ENCODE measurements at places on chromosomes 1 and 21.

DNA sequence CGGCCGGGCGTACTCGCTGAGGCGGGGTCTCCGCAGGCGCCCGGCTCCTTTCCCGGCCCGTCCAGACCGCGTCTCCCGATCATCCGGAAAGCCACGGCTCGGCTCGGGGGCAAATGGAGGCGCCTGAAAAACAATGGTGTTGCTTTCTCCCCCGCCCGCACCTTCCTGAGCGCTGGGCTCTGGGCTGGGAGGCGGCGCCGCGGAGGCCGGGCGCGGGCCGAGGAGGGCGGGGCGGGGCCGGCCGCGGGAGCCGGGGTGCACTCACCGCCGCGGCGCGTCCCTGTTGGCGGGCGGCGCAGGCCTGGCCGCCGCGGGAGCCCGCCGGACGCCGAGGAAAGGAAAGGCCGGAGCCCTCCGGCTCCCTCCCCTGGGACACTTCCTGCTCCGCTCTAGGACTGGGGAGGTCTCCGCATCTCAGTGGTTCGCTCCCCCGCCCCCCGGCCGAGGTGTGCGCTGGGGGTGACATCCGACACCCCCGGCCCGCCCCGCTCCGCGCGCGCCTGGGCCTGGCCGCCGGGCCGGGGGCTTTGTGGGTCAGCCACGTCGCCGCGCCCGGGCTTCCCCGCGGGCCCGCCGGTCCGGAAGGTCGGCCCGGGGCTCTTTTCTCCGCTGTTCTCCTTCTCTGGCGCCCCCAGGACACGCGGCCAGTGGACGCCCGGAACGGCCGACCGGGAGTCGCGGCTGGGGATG lies at the start of gene ZNF496:
Gene ZNF496 (minus strand): TSS at position 343 of the 690 bp plus-strand sequence. CDS start 2,289 bp downstream, outside the sequence.
- peak; percentile 79 for DNase-seq

DNA sequence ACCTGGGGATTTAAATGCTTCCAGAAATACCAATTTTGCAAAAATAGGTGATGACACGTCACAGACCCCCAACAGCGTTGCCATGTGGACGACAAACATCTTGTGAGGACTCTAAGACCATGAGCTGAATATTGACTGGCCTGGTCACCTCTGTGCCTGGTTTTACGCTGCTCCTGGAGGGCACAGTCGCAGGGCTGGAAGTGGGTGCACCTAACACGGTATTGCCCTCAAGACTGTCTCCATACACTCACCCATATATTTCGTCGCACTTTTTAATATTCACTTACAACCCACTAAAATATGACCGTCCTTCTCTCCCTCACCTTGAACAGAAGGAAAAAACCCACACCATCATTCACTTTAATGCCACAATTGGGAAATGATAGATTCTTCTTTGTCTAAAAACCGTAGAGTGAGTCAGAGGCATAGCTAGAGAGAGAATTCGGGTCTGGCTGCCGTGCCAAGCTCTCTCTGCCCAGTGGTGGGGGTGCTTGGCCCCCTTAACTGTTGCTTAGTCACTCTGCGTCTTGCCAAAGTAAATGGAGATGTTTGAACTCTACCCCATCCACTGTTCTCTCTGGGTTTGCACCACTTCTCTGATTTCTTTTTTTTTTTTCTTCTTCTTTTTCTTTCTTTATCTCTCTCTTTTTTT lies 40.8 kb upstream of the UTS2 start:
- no peak for DNase-seq

GRCh38 chr1:3722846-3723245 lies 29.4 kb upstream of the CCDC27 start:
- DNase-seq: no peak

DNA sequence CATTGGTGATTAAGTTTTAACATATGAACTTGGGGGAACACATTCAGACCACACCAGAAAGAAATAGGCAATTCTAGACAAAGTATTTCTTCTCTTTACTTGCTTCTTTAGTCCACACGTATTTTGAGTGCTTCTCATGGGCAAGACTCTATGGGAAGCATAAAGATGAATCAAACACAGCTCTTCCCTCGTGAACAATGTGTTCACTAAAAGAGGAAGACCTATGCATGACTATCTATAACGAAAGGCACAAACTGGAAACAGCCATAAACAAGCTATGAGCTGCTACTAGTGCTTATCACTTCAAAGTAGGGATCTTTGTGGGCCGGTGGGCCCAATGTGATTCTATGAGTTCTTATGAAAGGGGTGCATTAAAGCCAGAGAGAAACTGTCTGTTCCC lies 53.0 kb upstream of the PRDX6 start:
- no peak for DNase-seq

DNA sequence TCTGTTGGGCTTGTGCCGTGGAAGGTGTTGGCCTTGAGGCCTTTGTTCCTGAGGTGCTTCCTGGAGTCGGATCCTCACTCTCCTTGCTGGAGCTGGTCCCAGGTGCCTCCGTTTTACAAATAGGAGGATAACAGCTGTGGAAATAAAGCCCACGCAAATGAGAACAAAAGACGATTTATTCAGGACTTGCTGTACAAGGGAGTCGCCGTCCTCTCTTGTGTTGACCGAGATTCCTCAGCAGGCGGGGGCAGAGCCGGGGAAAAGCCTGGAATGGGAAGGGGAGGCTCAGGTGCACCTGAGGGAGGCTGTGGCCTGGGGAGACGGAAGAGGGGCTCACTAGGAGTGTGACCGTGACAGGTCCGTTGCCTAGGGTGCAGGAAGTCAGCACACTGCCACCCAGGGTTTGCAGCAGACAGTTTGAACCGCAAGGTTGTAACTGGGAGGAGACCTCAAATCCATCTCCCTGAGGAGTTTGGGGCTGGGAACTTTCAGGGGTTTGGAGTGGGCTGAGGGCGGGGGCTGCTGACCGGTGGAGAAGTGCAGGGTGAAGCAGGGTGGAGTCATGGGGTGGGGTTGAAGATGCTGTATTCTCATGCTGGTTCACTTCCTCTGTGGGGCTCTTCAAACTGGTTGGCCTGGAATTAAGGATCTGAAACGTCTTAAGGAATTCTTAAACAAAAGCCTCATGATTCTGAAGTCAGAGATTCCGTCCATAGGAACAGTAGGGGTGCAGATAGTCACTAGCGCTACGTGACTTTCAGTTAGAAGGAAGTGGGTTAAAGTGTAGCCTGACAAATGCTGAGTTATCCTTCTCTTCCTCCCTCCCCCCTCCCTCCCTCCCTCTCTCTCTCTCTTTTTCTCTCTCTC lies 2.6 kb upstream of the CSTB start:
- DNase-seq: no peak

GRCh38 chr1:201740670-201741111 lies 88.3 kb upstream of the IPO9 start:
- DNase-seq: no peak

Measured in RWPE2 (cell line).